ENCODE measurements at places on chromosomes 16 and 17. TPM values are rescaled to one million over a fixed set of nuclear protein-coding genes. Genes with fewer than 3 reads are reported as not detected.

Gene NPTX1
- 0.80 TPM for total RNA-seq

Gene SOX8
- total RNA-seq, result 5.7 TPM

Gene CACNG1
- not detected for total RNA-seq

Gene DLX3
- total RNA-seq, result 0.29 TPM

Gene KCNAB3
- total RNA-seq, result 0.32 TPM

Gene C17orf50
- total RNA-seq, result not detected

Gene COG8
- total RNA-seq, result 48.9 TPM

Gene PSMC3IP
- total RNA-seq, result 23.2 TPM

Gene KRTAP1-4
- not detected for total RNA-seq

Gene ITGAD
- not detected for total RNA-seq

Gene FBXW10B
- 0.83 TPM for total RNA-seq

Gene P2RX1
- 0.17 TPM for total RNA-seq

Gene CHAD
- total RNA-seq, result not detected

Gene TBC1D3E
- total RNA-seq, result not detected

Gene ESRP2
- total RNA-seq, result not detected

Gene NAGS
- total RNA-seq, result 1.6 TPM

Gene KRTAP2-1
- not detected for total RNA-seq

Gene CLUH
- total RNA-seq, result 52.5 TPM

Gene WSCD1
- total RNA-seq, result 4.0 TPM

All from LHCN-M2 (cell line).